ENCODE measurements at places on chromosomes 1 and 21.

GRCh38 chr1:203210350-203210749 lies 19.1 kb downstream of the CHIT1 start:
- H3K4me1 ChIP-seq: no peaks in the 10 kb centered on the region
- no peaks in the 10 kb centered on the region for H3K36me3 ChIP-seq
- no peaks in the 10 kb centered on the region for H3K27me3 ChIP-seq
- no peak overlapping the region for H3K27ac ChIP-seq
- DNase-seq: no peak
- no peak overlapping the region for H3K4me3 ChIP-seq

DNA sequence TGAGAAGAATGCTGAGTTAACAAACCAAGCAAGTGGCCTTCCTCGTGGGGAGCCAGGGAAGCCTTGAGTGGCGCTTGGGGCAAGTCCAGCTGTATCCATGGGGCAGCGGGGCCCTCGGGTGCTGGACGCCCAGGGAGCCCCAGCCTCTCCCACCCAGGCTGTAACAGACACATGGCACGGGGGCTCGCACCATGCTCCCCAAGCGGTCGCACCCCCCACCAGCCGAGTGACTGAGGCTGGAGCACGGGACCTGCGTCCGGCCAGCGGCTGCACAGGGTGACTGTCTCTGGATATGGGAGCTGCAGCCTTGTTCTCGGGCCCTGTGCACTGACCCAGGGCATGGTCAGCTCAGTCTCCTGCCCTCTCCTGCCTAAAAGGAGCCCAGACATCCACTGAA lies 53.9 kb upstream of the ACTRT2 start:
- H3K4me1 ChIP-seq: no peaks in the 10 kb centered on the region
- no peak overlapping the region for H3K4me3 ChIP-seq
- H3K36me3 ChIP-seq: no peaks in the 10 kb centered on the region
- no peak overlapping the region for H3K27ac ChIP-seq
- DNase-seq: no peak
- H3K27me3 ChIP-seq: no peaks in the 10 kb centered on the region

DNA sequence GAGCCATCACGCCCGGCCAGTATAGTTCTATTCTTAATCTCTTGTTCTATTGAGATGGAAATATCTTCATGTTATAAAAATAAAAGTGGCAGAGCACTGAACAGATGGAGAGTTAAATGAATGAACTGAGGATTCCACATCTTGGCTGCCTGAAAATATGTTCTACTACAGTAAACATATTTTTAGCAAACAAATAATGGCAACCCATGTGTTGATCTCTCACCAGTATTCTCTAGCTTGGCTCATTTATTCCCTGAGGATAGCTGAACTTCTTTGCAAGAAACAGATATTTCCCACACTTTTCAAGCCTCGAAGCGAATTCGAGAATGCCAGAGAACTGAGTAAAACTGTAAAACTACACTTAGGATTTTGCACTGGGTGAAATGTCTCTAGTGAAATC lies 58.9 kb downstream of the DIRAS3 start:
- no peak for DNase-seq
- H3K4me3 ChIP-seq: no peak overlapping the region
- H3K36me3 ChIP-seq: no peaks in the 10 kb centered on the region
- no peaks in the 10 kb centered on the region for H3K27me3 ChIP-seq

GRCh38 chr1:115781851-115782250 lies 13.3 kb upstream of the CASQ2 start:
- no peak overlapping the region for H3K4me3 ChIP-seq
- H3K27ac ChIP-seq: no peak overlapping the region
- H3K27me3 ChIP-seq: no peaks in the 10 kb centered on the region
- no peaks in the 10 kb centered on the region for H3K36me3 ChIP-seq
- no peak for DNase-seq

- no peak overlapping the region for H3K4me3 ChIP-seq
- no peak for DNase-seq
- H3K4me1 ChIP-seq: no peaks in the 10 kb centered on the region
- no peak overlapping the region for H3K27ac ChIP-seq
Observed at GRCh38 chr21:44461464-44462001, 6.2 kb downstream of the LRRC3 start.

- no peak overlapping the region for H3K27ac ChIP-seq
- no peak for DNase-seq
- H3K4me3 ChIP-seq: no peak overlapping the region
- H3K4me1 ChIP-seq: no peaks in the 10 kb centered on the region
- no peaks in the 10 kb centered on the region for H3K27me3 ChIP-seq
Observed at GRCh38 chr1:50861772-50862171, 98.3 kb downstream of the FAF1 start.

- H3K4me1 ChIP-seq: no peaks in the 10 kb centered on the region
- no peaks in the 10 kb centered on the region for H3K27me3 ChIP-seq
- no peak overlapping the region for H3K27ac ChIP-seq
- H3K4me3 ChIP-seq: no peak overlapping the region
- no peak for DNase-seq
Observed at GRCh38 chr21:45623436-45623835, 20.1 kb upstream of the PCBP3 start.

- no peaks in the 10 kb centered on the region for H3K4me1 ChIP-seq
- no peaks in the 10 kb centered on the region for H3K36me3 ChIP-seq
- no peak overlapping the region for H3K27ac ChIP-seq
- H3K27me3 ChIP-seq: no peaks in the 10 kb centered on the region
- DNase-seq: no peak
Observed at GRCh38 chr21:35996217-35996616, 64.1 kb downstream of the SETD4 start.

DNA sequence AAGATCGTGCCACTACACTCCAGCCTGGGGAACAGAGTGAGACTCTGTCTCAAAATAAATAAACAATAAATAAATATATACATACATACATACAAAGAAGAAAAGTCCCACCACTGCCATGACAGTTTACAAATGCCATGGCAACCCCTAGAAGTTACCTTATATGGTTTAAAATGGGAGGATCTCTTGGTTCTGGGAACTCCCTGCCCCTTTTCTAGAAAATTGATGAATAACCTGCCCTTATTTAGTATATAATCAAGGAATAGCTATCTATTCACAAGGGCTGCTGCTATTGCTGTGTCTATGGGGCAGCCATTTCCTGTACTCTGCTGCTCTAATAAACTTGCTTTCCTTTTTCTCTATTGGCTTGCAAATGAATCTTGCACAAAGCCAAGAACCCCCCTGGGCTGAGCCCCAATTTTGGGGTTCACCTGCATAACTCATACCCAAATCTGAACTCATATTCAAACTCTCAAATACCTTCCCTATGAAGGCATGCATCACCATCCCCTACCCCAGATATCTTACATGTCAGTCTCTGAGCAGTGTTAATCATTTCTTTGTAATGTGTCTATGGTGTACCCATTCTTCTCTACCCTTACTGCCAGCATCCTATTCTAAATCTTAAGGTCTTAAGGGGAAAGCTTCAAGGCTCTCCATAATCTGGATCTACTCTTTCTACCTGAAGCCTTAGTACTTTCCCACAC lies 9.0 kb downstream of the GON4L start:
- no peak for DNase-seq
- no peak overlapping the region for H3K27ac ChIP-seq
- H3K36me3 ChIP-seq: no peaks in the 10 kb centered on the region
- no peaks in the 10 kb centered on the region for H3K4me1 ChIP-seq

- no peak for DNase-seq
- H3K36me3 ChIP-seq: no peaks in the 10 kb centered on the region
- H3K27me3 ChIP-seq: peaks cover 5% of the 10 kb centered on the region
- no peak overlapping the region for H3K4me3 ChIP-seq
- H3K4me1 ChIP-seq: no peaks in the 10 kb centered on the region
Observed at GRCh38 chr21:45234127-45234526, 53.6 kb downstream of the POFUT2 start.

DNA sequence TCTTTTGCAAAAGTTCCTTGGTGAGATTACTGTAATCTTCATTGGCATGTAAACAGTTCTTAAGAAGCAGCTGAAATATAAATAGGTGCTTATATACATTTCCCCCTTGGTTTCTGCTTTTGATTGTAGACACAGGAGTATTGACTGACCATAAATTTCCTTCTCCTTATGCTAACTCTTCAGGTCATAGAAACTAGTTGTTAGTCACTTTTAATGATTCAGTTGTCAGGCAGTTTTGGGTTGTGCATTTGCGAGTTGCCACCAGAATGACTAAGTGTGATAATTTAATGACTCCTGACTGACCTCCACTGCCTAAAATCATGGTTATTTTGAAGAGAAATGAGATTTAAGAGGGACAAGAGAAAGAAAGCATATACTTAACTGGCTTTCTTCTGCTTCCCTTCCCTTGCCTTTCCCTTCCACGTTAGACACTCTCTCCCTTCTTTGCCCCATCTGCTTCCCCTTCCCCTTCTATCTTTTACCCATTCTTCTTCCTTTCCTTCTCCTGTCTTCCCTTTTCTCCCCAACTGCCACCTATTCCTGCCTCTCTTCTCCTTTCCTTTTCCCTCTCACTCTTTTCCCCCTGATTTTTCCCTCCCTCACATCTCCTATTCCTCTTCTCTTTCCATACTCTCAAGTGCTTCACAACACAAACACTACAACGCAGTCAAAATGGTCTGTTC lies 12.3 kb downstream of the ZMPSTE24 start:
- H3K27ac ChIP-seq: no peak overlapping the region
- no peaks in the 10 kb centered on the region for H3K27me3 ChIP-seq
- no peaks in the 10 kb centered on the region for H3K4me1 ChIP-seq
- H3K4me3 ChIP-seq: no peak overlapping the region

- no peak for DNase-seq
- no peak overlapping the region for H3K4me3 ChIP-seq
- H3K27me3 ChIP-seq: no peaks in the 10 kb centered on the region
- H3K27ac ChIP-seq: no peak overlapping the region
- no peaks in the 10 kb centered on the region for H3K36me3 ChIP-seq
Observed at GRCh38 chr1:219465212-219466093, 147.5 kb downstream of the ZC3H11B start.

DNA sequence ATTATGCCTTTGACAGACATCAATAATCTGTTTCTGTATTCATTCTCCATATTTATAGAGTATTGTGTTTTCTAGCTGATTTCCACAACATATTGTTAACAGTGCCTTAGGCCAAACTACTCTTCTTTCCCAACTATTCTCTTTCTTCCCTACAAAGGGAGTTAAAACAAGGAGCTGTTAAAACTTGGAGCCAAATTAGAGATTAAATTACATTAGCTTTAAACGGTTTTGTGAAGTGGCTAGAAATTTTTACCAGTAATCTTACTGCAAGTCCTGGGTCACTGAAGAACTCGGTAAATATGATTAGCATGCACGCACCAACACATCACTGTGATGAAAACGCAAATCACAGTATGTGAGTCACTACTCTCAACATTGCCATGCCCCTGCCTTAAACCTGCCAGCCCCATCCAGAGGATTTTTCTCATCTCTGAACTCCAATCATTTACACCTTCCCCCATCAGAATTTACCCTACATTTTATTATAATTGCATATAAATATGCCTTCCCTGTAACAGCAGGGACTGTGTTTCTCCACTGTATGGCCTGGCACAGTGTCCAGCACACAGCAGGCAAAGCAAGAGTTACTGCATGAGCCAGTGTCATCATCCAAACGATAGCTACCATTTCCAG lies 1.5 kb upstream of the PRDX6 start:
- peaks cover 4% of the 10 kb centered on the region for H3K4me1 ChIP-seq
- H3K27me3 ChIP-seq: no peaks in the 10 kb centered on the region
- peak overlapping the region; percentile 54 for H3K4me3 ChIP-seq
- peak overlapping the region; percentile 95 for H3K27ac ChIP-seq

GRCh38 chr1:186738926-186739325 lies 58.7 kb upstream of the PTGS2 start:
- no peak for DNase-seq
- no peaks in the 10 kb centered on the region for H3K27me3 ChIP-seq
- H3K27ac ChIP-seq: no peak overlapping the region
- H3K4me1 ChIP-seq: no peaks in the 10 kb centered on the region
- H3K36me3 ChIP-seq: no peaks in the 10 kb centered on the region
- H3K4me3 ChIP-seq: no peak overlapping the region

- no peaks in the 10 kb centered on the region for H3K4me1 ChIP-seq
- no peaks in the 10 kb centered on the region for H3K36me3 ChIP-seq
- no peak for DNase-seq
- H3K27ac ChIP-seq: no peak overlapping the region
- no peak overlapping the region for H3K4me3 ChIP-seq
Observed at GRCh38 chr1:157628773-157629172, 30.9 kb upstream of the FCRL4 start.

DNA sequence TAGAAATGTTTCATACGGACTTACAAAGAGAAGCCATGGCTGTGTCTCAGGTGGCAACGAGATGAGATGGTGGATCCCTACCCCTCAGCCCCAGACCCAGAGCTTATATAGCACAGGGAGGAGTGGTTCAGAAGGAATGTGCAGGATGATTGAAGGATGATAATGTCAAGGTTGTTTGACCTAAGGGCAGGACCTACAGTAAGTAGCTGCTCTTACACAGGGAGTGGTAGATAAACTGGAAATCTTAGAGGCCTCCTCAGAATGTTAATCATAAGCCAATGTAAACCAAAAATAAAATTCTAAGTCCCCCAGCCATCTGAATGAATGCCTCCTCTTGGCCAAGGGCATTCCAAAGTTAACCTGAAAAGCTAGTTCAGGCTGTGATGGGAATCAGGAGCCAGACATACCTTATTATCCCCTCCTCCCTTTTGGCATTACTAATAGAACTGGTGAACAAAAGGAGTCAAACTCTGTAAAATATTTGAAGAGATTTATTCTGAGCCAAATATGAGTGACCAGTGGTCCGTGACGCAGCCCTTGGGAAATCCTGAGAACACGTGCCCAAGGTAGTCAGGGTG lies 45.8 kb upstream of the PDE9A start:
- H3K4me1 ChIP-seq: no peaks in the 10 kb centered on the region
- H3K4me3 ChIP-seq: no peak overlapping the region
- H3K36me3 ChIP-seq: no peaks in the 10 kb centered on the region

DNA sequence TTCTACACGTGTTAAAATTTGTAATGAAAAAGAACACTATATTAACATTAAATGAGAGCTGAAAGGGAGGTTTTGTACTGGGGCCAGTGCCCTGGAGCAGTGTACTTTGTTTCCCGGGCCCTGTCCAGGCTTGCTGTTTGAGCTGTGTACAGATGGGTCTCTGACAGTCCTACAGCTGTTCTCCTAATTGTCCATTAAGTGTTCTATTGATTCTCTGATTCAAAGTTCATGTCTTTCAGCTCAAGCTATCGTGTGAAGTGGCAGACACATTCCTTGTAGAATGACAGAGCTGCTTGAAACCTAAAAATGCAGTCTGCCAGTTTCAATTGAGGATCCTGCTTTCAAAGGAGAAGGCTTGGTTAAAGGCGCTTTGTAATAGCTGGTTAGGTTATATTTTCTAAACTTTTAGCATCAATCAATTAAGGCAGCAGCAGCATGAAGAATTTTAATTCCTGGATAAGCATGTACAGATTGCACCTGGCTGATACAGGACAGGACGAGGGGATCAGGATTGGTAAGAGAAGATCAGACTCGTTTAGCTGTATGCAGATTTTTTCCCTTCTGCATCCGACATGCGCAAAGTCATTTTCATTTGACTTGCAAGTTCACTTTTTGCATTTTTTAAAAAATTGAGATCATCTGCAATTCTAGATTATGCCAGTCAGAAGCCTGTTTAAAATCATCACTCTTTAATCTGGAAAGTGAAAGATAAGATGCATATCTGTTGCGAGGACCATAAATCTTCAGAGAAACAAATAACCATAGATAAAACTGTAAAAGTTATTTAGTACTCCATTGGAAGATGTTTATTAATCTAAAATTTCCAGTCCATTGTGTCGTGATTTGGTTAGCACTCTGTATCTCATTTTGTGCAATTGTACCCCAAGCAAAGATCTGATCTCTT lies 98.5 kb downstream of the ATG4C start:
- DNase-seq: no peak
- H3K36me3 ChIP-seq: no peaks in the 10 kb centered on the region
- no peak overlapping the region for H3K4me3 ChIP-seq
- no peaks in the 10 kb centered on the region for H3K4me1 ChIP-seq
- H3K27me3 ChIP-seq: no peaks in the 10 kb centered on the region
